Stimulated activated CD4-positive, alpha-beta T cell treated with anti-CD3 and anti-CD28 coated beads, TNF-alpha, amount 100 ng/mL, for 48 hours (primary cell): ENCODE measurements at places on chromosomes 5 and 9.

GRCh38 chr5:177983763-177984583 lies 12.1 kb downstream of the PROP1 start:
- no peak for DNase-seq

DNA sequence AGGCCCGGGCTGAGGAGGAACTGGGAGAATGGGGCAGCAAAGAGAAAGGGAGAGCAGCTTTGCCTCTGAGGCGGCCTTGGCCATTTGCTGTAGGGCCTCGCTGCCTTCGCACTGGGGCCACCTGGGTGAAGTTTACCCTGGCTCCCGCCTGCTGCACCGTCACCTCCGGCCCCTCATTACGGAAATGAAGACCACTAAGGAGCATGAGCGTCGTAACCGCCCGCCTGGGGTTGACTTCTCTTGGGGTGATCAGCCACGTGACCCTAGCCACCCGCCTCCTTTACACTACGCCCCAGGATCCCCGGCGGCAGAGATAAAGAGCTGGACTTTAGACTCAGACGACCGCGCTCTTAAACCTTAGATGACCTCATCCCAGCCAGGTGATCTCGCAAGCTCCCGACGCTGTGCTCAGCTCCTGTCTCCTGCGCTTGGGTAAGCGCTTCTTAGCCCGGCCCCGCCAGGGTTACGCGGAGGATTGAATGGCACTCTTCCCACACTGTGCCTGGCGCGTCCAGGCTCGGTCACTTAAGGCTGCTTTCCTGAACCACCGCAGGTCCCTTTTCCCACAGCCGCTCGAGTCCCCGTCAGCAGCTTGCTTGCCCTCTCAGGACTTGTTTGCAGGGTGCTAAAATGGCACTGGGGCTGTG lies 107.9 kb upstream of the LARP1 start:
- DNase-seq: no peak

- no peak for DNase-seq
Measured at GRCh38 chr9:88198341-88198807, 60.1 kb upstream of the SPATA31C2 start.

DNA sequence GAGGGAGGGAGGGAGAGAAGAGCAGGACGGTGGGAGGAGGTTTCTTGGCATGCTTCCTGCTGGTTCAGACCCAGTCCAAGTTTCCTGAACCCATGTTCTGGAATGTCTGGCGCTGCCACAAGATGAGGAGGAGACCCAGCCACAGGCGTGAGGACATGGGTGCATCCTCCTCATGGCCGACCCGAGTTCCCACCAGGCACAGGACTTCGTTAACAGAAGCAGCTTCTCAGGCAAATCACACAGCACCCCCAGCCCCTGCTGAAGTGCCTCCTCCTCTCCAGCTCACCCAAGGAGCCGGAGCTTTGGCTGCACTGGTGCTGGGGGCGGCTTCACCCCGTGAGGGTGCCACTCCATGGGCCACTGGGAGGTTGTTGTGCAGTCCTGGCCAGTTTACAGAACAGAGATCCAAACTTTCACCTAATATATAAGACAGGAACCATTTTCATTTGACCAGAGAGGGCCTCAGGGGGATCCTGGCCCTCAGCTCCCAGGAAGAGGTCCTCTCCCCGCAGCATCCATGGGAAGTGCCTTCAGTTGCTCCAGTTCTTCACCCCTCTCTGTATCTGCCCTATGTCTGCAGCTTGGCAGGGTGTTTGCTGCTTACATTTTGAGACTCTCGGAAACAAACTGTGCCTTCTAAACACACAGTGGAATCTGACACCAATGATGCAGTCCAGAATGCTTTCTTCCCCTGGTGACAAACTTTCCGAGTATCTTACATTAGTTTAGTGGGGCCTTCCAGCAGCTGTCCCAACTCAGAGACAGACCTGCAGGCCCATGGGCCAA lies 10.2 kb upstream of the NKD2 start:
- DNase-seq: no peak

DNA sequence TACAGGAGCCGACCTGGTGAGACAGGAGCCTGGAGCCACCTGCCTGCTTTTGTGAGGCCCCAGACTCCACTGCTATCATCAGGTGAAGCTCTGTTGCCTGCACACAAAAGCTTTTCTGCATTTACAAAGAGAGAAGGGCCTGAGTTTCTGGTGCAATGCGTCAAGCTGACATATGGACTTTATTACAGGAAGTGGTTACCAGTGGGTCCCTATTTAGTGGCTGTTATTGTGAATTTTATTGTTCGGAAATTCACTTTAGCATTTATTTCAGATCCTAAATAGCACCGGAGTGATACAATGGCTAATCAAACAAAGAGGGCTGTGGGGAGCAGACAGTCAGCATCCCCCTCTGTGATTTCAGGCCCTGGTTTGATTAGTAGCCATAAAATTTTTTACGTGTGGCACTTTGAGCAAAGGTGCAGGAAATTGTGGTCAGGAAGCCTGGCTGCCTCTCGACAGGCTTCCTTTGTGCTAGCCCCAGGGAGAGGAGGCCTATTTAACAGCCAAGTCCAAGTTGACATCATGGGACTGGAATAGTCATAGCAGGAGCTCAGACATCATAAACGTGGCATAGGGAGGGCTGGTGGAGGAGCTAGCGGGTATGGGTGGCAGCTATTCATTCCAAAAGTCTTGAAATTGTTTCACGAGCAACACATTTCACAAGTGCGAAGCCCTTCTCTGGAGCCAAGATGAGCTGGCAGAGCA lies 8.4 kb downstream of the TGFBI start:
- DNase-seq: peak; percentile 27

- DNase-seq: no peak
Measured at GRCh38 chr9:14219850-14220249, 94.1 kb downstream of the NFIB start.

GRCh38 chr5:81208904-81209303 lies 24.2 kb upstream of the CKMT2 start:
- DNase-seq: no peak

GRCh38 chr5:14151416-14151815 lies 8.3 kb downstream of the TRIO start:
- DNase-seq: no peak

- DNase-seq: no peak
Measured at GRCh38 chr5:17316970-17317459, 99.6 kb downstream of the BASP1 start.

DNA sequence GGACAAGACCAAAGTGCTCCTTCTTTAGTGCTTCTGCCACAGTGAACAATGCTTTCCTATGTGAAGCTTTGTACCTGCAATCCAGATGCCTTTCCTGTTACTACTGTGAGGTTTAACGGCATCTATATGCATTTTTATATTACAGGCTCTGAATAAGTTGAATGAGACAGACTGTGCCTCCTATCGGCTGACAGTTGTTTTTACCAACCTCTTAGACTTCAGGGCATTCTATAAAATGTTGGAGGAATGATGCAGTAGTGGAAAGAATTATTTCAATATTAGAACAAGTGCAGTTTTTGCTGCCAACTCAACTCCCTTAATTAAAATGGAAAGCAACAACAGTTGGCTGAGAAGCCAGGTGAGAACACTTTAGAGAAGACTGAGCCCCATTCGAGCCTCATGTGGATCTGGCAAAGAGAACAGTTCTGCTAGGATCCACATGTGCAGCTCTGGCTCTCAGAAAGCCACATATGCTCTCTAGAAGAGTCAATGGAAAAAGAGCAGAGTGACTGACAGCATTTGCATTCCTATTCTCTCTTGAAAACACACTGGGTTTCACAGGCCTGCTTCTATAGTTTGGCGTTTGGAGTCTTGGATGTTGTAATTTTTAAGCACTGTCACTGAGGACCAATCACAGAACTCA lies 147.5 kb downstream of the LURAP1L start:
- no peak for DNase-seq

- no peak for DNase-seq
Measured at GRCh38 chr5:176748967-176749935, 61.1 kb upstream of the UNC5A start.

DNA sequence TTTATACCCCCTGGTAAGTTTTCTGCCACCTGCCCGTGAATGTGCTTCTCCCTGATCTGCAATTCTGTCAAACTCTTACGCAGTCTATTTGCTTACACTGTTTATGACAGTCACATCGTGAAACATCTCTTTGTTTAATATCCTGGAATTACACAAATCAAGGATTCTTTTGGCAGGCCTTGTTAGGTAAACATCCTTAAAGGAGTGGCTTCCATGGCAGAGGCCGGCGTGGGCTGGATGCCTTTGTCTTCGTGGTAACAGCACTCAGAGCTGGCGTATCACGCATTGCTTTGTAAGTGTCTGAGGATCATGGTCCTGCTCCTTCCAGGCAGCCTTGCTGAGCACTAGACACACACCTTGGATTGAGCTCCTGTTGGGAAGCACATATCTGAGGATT lies 145.7 kb downstream of the IRX1 start:
- DNase-seq: no peak

DNA sequence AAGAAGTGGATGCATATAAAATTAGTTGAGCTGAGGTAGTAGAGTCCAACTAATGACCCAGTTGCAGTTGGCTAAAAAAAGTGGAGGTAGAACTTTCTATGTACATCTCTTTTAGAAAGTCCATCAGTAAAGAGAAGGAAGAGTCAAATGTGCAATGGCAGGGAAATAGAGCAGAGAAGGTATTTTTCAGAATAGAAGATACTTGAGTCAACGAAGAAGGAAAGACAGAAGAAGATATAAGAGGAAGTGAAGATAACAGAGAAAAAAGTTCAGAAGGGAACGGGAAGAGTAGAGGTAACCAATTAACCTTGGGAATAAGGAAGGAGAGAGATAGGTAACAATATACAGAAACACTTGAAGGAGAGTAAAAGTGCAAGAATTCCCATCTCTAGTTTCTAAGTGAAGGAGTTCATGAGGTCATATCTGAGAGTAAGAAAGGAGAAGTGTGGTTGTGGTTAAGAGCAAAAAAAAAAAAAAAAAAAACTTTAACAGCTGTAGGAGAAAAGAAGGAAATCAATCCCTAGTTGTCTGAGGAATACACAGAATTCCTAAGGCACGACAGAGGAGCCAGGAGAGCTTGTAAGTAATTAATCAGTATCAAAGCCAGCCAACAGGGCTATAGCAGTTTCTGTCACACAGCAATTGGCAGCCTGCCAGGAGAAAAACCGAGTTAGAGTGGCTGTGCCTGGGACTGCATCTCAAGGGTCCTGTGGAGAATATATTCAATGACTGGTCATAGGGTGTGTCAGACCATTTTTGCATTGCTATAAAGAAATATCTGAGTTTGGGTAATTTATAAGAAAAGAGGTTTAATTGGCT lies 61.0 kb downstream of the ARL15 start:
- DNase-seq: no peak

GRCh38 chr5:109529520-109529919 lies 119.7 kb upstream of the PJA2 start:
- no peak for DNase-seq

DNA sequence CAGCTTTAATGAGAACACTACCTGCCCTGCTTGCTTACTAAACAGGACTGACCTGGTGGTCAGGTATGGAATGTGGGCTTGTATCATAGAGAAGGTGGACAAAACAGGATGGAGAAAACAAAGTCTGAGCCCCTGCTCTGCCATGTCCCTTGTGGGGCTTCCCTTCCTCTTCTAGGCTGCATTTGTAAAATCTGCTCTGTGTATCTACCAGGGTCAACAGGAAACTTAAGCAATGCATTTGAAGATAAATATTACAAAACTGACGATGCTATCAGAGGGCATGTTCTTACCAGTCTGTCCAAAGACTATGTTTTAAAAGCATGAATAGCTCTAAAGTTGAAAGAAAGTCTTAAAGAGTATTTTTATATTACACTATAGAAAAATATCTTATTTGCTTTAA lies 228.7 kb downstream of the DCP2 start:
- no peak for DNase-seq

GRCh38 chr9:121372239-121373010 lies 2.4 kb upstream of the STOM start:
- no peak for DNase-seq

GRCh38 chr5:124740071-124740470 lies 6.4 kb downstream of the ZNF608 start:
- no peak for DNase-seq

DNA sequence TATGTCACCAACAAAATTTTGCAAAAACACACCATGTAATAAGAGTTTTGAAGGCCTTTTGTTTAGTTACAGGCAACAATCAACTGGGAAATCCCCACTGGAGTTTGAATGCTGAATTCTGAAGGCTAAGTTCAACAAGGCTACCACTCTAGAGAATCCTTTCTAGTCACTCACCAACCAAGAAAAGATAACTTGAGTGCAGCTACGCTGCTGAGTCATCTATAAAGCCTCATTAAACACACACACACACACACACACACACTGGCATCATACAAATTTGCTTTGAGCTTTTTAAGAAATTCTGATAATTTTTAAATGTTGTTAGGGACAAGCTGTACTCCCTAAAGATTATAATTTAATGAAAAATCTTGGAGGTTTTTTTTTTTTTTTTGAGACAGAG lies 219.6 kb downstream of the DENND1A start:
- DNase-seq: no peak

DNA sequence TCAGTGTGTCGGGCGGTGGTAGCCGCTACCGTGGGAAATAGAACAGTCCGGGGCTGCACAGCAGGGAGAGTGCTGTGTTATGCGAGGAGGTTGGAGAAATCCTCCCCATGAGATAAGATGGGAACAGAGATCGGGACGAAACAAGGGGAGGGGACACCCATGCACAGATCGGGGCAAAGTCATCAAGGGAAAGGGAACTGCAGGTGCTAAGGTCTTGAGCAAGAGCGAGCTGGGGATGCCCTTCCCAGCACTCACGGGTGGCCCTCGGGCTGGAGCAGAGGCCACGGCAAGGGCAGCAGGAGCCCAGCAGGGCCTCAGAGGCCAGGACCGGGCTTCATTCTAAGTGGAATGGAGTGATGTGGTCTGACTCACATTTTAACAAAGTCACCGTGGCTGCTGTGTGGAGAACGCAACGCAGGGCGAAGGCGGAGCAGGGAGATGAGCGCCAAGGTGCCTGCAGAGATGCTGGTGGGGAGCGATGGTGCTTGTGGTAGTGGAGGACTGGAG lies 7.7 kb downstream of the IL13 start:
- no peak for DNase-seq

DNA sequence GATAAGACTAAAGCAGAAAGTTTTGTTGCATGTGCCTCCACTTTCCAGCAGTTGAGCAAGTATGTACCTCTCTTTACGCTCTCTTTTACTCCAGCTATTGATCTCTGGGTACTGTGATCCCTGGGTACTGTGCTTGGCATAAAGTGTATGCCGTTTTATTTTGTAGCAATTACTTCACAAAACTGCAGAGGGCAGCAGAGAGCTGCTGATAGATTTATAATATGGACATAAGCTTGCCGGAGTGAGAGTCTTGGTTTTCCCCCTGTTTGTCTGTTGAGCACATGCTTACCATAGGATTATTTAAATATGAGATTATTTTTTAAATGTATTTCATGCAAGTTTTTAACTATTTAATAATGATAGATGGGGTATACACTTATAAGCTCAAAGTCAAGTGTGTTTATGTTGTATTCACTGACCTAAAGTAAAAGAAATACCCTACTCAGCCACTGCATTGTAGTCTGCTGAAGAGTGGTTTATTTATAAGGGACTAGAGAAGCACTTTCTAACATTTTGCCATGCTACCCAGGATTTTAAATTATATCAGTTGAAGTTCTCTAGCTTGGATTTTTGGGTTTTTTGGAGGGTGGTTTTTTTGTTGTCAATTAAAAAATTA lies 13.0 kb downstream of the TTC1 start:
- DNase-seq: peak; percentile 43

- peak; percentile 12 for DNase-seq
Measured at GRCh38 chr9:33264003-33264472, 470 bp downstream of the BAG1 start.
